Activated CD4-positive, alpha-beta T cell treated with anti-CD3 and anti-CD28 coated beads, Interleukin-2, amount 50 U/mL, for 1 hour (primary cell): ENCODE measurements at places on chromosomes 5 and 9.

GRCh38 chr9:81620002-81620390, 69.4 kb downstream of the TLE1 start:
- no peak for DNase-seq

GRCh38 chr9:120755810-120756434, 37.3 kb downstream of the FBXW2 start:
- DNase-seq = peak; percentile 62

DNA sequence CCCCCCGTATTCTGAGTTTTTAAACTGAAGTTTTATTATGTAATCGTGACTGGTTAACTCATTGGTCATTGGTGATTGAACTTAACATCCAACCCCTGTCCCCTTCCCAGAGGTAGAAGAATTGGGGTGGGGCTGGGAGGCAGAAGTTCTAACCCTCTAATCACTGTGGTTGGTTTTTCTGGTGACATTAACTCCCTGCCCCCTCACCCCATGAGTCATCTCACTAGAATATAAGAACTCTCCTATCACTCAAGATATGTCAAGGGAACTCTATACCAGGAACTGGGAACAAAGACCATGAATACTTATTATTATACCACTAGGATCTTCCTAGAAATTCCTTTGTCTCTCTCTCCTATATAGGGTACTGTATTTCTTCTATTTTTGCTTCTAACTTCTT, 52.3 kb upstream of the CAVIN4 start:
- no peak for DNase-seq

GRCh38 chr5:14364096-14364495, 217.5 kb upstream of the OTULINL start:
- no peak for DNase-seq

- DNase-seq = no peak
Observed at GRCh38 chr5:139903795-139904565, 108.4 kb downstream of the PSD2 start.

DNA sequence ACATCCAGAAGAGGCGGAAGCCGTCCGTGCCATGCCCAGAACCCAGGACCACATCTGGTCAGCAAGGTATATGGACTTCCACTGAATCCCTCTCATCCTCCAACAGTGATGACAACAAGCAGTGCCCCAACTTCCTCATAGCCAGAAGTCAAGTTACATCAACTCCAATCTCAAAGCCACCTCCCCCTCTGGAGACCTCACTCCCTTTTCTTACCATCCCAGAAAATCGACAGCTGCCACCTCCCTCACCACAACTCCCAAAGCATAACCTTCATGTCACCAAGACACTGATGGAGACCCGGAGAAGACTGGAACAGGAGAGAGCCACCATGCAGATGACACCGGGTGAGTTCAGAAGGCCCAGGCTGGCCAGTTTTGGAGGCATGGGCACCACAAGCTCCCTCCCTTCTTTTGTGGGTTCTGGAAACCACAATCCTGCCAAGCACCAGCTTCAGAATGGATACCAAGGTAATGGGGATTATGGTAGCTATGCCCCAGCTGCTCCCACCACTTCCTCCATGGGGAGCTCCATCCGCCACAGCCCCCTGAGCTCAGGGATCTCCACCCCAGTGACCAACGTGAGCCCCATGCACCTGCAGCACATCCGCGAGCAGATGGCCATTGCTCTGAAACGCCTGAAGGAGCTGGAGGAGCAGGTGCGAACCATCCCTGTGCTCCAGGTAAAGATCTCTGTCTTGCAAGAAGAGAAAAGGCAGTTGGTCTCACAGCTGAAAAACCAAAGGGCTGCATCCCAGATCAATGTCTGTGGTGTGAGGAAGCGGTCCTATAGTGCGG, 130.3 kb upstream of the DMRT1 start:
- no peak for DNase-seq

DNA sequence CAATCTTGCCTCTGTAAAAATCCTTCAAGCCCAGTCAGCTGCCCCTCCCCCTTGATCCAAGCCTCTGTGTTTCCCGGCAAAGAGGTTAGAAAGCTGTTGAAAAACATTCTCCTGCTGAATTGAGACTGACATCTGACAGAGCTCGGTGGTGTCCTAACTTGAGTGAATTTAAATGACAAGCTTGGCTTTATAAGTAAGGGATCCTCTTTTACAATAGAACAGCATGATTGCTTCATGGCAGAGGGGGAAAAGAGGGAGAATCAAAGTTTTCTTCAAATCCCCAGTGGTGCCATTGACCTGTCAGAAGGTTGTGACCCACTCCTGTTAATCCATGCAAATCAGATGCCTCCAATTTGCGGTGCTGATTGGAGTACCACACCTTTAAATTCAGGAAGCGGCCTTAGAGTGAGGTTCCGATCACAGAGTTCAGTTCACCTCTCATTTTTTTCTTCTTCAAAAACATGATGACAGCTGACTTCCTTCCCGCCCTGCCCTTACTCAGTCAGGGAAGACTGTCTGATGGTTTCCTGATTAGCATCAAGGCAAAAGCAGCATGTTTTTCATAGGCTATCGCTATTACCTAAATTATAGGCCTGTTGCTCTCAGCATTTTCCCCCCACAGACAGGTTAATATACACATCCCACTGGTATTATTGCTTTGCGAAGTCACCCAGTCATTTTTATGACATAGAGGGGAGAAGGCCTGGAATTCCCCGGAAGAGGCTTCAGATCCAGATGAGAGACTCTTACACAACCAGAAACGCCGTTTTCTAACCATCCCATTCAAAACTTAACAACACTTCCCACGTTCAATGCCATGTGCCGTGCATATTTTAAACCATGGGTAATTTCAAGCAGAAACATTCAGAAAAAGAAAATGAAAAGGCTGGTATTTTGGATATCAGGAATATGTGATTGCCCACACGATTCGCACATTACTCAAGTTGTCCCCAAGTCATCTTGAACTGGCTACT, 141.4 kb downstream of the EBF1 start:
- DNase-seq = no peak

DNA sequence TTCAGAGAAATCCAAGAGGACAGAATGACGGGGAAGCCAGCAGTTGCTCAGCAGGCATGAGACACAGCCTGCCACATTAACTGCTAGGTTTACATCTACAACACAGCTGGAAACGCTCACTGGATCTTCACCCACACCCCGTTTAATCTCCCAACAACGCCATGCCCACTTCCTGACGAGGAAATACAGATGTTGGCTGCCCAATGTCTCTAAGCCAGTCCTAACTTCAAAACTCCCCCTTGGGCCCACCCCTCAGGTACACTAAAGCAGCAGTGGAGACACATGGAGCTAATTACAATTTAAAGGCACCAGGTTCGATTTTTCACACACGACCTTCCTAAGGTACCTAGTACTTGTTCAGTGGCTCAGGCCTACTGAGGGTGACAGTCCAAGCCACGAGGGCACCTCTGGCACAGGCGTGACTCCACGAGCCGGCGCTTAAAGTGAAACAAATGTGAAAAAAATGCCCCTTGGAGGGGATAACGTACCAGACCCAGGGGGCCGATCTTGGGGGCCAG, 904 bp downstream of the RPL12 start:
- DNase-seq = no peak

DNA sequence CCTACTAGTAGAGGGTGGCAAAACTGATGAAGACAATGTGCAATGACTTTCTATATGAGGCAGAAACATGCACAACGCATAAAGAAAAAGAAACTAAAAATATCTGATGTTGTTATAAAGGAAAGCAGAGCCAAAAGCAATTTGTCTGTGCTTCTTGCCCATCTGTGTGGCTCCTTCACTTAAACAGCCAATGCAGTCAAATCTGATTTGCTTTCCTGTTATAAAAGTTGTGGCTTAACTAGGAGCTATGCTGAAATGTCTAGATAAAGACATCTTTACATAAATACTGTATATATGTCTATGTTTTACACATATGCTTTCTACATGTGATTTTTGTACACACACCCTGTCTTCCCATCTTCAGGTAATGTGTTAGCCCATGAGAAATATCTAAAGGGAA, 508.2 kb downstream of the CETN3 start:
- no peak for DNase-seq

- no peak for DNase-seq
Observed at GRCh38 chr9:34381323-34381722, 4.6 kb upstream of the MYORG start.

DNA sequence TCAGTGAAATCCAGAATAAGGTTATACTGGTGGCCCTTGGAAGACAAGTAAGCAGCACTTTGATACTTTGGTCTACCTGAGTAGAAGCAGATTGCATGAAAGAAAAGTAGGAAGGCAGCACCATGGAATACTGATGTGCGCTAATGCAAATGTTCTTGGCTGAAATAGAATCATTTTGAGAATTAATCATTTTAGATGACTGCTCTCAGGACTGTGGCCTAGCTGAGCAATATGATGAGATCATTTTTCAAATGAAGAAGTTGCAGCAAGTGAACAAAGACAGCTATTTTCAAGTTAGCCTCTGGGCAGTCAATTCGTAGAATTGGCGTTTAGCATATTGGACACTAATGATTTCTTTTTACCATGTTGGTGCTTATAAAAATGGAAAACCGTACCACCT, 483.5 kb downstream of the TMEM232 start:
- DNase-seq = no peak

GRCh38 chr9:88782931-88783710, 208.1 kb upstream of the S1PR3 start:
- no peak for DNase-seq

- no peak for DNase-seq
Observed at GRCh38 chr9:99633265-99633664, 188.4 kb upstream of the NR4A3 start.

GRCh38 chr9:133524146-133524545, 613 bp downstream of the MYMK start:
- DNase-seq = no peak

DNA sequence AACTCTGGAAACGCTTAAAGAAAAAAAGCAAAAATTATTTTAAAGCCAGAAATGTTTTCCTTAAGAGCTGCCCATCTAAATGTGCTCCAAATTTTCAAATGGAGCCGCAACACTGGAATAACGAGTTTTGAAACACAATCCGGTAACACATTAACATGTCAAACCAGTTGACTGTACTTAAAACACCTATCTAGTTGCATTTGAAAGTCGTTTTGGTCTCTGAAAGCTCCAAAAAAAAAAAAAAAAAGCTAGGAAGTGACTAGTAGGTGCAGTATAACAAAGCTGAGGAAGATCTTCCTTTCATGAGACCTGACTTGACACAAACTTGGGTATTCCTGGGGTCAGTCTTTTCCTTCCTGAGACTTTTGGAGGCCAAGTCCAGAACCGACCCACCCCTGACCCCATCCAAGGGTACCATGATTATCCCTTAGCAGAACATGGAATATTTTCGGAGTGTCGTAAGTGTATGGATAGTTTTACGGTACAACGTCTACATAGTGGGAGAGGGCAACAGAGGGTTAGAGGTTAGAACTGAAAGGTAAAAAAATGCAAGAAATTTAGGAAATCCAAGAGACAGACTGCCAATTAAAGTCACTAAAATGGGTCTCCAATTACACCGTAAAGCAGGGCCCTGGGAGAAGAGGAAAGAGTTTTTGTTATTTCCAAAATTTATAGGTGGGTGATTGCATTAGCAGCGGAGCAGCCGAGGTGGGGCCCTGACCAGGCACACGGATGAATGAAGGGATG, 812 bp downstream of the CETN3 start:
- DNase-seq = no peak

DNA sequence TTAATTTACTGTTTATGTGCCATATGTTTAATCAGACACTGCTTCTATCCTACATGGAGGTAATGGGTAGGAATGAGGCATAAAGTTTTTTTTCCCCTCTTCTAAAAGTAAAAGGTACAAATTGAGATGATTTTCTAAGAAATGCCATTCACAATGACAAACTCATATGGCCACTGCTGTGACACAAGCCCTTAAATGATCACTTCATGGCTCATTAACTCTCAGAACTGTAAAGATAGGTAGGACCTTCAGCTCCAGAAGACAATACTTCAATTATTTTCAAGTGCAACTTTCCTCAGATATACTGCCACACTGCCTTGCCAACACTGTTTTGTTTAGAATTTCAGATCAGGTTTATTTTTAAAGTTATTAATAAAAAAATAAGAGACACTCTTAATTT, 362.9 kb upstream of the ZNF608 start:
- no peak for DNase-seq

- no peak for DNase-seq
Observed at GRCh38 chr5:126351153-126351552, 72.1 kb upstream of the GRAMD2B start.

DNA sequence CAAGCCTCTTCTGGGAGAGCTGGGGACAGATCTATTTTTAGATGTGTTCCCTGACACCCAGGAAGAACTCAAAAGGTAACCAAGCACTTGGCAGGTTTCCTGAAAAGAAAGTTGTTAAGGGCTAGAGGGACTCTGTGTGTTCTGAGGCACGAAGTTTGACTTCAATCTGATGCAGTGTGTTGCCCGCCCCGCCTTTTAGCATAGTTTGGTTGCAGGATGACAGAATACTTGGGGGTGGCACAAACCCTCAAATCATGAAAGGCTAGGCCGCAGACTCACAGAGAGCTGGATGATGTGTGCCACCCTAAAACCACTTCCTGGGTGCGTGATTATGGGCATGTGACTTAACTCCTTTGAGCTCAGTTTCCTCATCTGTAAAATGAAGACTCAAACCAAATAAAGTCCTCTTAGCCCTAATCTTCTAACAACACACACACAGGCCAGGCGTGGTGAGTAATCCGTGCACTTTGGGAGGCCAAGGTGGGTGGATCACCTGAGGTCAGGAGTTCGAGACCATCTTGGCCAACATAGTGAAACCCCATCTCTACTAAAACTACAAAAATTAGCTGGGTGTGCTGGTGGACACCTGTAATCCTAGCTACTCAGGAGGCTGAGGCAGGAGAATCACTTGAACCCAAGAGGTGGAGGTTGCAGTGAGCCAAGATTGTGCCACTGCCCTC, 12.8 kb upstream of the NDFIP1 start:
- DNase-seq = peak; percentile 77

DNA sequence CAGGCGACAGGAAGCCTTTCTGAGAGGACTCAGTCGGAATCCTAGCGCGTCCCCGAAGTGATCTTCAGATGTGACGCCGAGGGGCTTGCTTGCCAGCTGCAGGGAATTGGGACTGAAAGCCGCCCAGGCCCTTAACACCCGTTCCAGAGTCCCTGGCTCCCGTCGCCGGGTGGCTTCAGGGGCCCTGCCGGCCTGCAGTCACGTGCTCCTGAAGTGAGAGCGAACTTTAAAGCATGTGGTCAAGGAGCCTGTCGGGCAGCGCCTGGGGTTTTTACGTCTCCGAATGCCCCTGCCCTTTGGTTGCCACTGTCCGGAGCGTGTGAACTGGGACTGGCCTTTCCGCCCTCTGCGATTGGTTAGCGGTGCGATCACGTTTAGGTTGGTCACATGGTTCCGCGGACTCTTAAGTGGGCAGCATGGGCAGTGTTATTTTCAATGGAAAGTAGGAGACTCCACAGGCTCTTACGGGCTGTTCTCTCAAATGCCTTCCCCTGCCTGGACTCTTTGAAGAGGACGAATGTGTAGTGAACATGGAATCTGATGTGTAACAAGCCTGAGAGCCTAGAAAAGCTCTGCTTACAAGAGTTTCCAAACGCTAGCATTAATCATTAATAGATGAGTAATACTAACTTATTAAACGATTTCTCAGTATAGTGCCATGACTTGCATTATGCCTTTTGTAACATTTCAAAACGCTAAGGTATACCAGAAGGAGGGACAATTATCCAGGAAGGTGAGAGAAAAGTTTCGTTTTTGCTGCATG, 1.9 kb downstream of the VLDLR start:
- no peak for DNase-seq

GRCh38 chr9:27351438-27351837, 54.5 kb upstream of the EQTN start:
- DNase-seq = no peak

GRCh38 chr9:7784472-7784871, 15.1 kb downstream of the DMAC1 start:
- no peak for DNase-seq
